ENCODE measurements at places on chromosomes 16 and 17.

- DNase-seq = peak; percentile 88
Observed at GRCh38 chr16:57000271-57001025, 11.1 kb downstream of the NLRC5 start.

DNA sequence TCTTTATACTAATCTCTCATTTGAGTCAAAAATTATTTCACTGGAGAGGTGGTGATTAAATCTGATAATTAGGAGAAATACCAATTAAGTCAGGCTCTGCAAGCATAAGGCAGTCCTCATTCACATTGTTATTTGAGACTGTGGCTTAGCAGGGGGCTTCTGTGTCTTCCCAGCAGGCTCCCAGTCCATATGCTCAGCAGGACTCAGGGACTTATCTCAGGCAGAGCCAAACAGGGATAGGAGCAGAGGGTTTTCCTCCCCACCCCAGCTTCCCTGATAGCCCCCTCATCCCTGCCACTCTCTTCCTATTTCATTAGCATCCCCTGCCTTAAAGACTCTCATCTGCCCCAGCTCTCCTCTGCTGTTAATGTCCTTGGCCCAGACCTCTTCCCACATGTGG, 104.3 kb upstream of the DNAH9 start:
- DNase-seq = no peak

DNA sequence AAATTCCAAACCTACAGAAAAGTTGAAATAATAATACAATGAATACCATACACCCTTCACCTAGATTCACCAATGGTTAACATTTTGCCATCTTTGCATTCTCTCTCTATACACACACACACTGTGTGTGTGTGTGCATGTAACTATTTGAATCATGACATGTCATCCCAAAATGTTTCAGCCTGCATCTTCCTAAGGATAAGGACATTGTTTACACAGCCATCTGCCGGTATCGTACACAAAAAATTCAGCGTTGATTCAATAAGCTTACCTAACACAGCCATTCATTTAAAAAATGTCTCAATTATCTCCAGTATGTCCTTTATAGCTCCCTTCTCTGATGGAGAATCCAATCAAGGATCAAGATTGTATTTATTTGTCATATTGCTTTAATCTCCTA, 3.9 kb downstream of the MXRA7 start:
- no peak for DNase-seq

DNA sequence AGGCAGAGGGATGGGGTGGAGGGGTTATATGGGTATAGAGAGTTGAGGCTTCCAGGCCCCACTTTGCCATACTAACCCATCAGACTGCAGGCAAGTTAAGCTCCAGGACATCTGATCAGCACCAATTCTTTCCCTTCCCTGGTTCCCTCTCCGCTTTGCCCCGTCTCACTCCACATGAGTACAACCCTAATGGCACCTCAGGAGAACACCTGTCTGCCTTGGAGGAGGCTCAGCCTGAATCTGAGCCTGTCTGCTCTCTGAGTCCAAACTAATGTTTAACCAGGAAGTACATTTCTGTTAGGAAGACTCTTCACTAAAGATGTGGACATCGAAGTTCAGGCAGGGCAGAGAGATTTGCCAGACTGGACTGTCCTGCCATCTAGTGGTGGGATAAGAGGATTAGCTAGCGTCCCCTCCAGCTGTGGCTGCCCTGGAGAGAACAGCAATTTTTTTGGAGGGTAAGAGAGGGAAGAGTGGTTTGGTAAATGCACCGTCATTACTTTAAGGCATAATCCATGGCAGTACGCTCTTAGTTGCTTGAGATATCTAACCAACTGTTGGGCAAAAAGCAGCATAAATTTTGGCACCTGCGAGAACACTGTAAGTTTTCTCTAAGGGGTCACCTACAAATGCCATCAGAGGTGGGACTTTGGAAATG, 29.2 kb upstream of the LRRC75A start:
- peak; percentile 73 for DNase-seq

DNA sequence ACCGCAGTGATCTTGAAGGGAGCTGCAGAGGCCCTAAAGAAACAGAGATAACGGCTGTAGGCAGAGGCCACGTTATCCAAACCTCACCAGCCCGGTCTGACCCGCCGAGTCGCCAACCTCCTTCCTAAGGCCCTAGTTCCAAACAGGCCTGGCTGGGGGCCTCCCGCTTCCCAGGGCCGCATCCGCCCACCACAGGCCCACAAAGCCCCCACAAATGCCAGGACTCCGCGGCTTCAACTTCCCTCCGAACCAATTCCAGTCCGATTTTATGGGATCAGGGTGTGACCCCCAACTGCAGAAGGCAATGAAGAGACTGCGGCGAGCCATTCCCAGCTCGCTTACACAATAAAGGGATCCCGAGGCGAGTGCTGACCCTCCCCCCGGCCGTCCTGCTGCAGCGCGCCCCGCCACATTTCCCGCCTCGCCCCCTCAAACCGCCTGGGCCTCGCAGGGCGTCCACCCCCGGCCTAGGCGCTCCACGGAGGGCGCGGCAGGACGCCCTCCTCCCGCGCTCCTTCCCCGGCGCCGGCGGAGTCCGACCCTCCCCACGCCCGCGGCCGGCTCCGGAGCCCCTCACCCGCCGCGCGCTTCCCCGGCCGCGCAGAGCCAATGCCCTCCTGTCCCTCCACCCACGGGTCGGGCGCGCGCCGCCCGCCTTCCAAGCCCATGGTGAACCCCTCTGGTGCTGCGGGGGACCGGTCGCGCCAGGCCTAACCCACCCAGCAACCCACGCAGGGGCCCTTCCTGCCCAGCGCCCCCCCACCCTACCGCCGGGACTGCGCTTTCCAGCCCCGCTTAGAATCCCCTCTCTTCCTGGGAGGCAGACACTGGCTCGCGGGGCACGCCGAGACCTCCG, 926 bp downstream of the MYH10 start:
- peak; percentile 45 for DNase-seq

DNA sequence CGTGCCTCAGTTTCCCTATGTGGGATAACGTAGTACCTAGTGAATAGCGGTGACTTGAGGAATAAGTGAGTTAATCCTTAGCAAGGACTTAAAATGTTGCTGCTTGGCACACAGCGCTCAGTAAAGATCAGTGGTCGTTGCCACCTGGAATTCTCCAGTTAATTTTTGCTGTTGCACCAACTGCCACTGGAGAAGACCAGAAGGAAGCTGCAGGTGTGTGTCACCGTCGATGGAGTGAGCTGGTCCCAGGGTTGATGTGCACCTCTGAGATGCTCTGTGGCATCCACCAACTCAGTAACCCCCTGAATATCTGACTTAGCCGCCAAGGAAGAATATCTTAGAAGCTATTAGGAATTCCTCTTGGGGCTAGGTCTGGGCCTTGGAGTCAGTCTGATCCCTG, 4.1 kb downstream of the ABCC1 start:
- DNase-seq = no peak

- DNase-seq = no peak
Observed at GRCh38 chr17:48148029-48148770, 40.6 kb downstream of the SNX11 start.

GRCh38 chr17:28710861-28711722, 596 bp downstream of the PROCA1 start:
- DNase-seq = peak; percentile 96

DNA sequence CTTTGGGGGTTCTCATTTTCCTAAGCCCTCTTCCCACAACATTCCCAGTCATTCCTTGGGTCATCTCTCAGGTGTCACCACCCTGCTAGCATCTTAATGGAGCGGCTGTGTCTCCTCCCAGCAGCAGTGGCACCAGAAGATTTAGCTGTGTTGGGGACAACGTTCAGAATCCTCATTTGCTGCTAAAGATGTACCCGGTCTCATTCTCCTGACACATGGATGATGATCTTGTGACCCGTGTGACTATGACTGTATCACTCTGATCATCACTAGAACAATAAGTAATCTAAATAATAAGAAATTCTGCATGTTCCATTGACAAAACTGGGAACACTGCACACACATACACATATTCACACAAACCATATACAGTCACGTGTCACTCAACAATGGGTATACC, 399.9 kb upstream of the HSBP1 start:
- no peak for DNase-seq

DNA sequence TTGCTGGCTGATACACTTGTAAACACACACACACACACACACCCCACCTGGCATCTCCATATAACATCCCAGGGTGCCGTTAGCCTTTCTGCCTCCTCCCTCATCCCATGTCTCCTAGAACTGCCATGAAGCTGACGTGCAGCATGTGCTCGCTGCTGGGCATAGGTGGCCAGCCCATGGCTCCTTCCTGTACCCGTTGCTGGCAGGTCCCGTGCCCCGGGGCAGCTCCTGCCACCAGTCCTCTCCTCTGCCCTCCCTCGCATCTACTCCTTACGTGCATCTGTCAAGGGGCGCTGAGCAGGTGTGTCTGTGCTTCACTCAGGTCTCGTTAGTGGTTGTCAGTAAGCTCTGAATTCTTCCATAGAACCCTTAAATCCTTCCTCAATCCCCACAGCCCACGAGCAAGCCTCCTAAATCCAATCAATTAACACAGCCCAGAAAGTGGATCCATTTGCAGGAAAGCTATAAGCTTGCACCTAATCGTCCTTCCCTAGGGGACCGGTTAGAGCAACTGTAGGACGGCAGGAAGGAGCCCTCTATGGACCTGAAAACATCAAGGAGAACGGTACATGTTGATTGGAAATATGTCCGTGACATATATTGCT, 218.1 kb upstream of the FOXF1 start:
- no peak for DNase-seq

DNA sequence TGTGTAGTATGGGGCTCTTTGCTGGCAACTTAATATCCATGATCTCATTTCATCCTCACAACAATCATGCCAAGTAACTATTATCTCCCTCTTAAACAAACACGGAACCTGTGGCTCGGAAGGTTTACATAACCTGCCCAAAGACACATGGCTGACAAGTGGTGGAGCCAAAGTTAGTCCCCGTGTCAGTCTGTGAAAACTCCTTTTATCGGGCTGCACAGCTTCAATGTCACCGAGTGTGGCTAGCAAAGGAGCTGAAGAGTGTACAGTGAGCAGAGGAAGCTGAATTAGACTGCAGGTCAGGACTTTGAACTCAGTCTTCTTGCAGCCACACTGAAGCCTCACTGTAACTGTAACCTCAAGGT, 80.3 kb downstream of the PARN start:
- no peak for DNase-seq

DNA sequence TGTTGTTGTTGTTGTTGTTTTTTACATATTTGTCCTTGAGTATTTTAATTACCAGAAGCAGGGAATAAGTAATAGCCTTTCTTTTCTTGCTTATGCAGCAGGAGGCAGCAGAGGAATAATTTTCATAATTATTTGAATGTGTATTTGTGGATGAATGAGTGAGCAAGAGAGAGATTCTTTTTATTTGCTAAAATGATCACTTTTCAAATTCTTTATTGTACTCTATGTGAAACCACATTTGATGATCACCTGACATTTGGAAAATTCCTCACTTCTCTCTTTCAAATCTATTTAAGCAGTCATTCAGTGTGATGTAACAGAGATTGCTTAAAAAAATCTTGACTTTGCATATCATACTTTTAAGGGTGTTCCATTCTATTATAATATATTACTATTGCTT, 223.6 kb downstream of the BCAS3 start:
- DNase-seq = no peak

GRCh38 chr16:77322757-77323156, 112.1 kb downstream of the ADAMTS18 start:
- DNase-seq = no peak

GRCh38 chr17:72603420-72604242, 482.8 kb downstream of the SOX9 start:
- no peak for DNase-seq

All from right cardiac atrium (tissue), 5 donors.